ENCODE measurements at places on chromosomes 12 and 14. TPM values are rescaled to one million over a fixed set of nuclear protein-coding genes. Genes with fewer than 3 reads are reported as not detected.

The CD69 gene
- 2.2 TPM for total RNA-seq

The DLGAP5 gene
- total RNA-seq: 0.84 TPM

The DPPA3 gene
- total RNA-seq: not detected

The AICDA gene
- total RNA-seq: not detected

The PARPBP gene
- 1.1 TPM for total RNA-seq

The PIANP gene
- 0.50 TPM for total RNA-seq

The C12orf75 gene
- total RNA-seq: 6.0 TPM

The C12orf76 gene
- total RNA-seq: 19.5 TPM

The ALDH6A1 gene
- 41.4 TPM for total RNA-seq

The PRKD1 gene
- 30.1 TPM for total RNA-seq

The CIROP gene
- not detected for total RNA-seq

The ZFHX2 gene
- 0.54 TPM for total RNA-seq

The SLC6A15 gene
- not detected for total RNA-seq

The SYNE3 gene
- 16.7 TPM for total RNA-seq

The TTC9 gene
- 1.1 TPM for total RNA-seq

The PRPF40B gene
- 34.7 TPM for total RNA-seq

The GZMH gene
- 1.5 TPM for total RNA-seq

The CYP27B1 gene
- total RNA-seq: 1.6 TPM

The KRT72 gene
- total RNA-seq: 0.14 TPM

The ACSM4 gene
- total RNA-seq: not detected

The TMTC2 gene
- total RNA-seq: 3.1 TPM

The KERA gene
- total RNA-seq: not detected
